Hematopoietic multipotent progenitor cell (in vitro differentiated cells): ENCODE measurements at places on chromosomes 6 and 20.

GRCh38 chr6:121544691-121545090, 109.2 kb downstream of the GJA1 start:
- no peak for DNase-seq

DNA sequence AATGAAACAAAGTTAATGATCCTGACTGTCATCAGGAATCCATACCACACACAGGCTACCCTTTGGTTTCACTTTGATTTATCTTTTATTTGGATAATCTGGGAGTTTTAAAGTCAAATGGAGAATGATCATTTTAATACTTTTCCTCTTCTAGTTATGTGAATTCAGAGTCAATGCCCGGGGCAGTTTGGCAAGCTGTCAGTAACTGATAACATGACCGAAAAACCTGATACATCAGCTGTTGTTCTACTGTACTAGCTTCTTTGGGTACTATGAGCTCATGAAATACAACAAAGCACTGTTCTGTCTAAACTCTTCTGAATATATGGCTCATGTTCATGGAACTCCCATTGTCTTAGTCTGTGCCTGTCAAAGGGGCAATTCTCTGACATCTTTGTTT, 30.2 kb downstream of the KLHL31 start:
- no peak for DNase-seq

GRCh38 chr6:10272591-10272990, 142.3 kb downstream of the TFAP2A start:
- no peak for DNase-seq

GRCh38 chr6:69084746-69085335, 449.8 kb downstream of the ADGRB3 start:
- no peak for DNase-seq

GRCh38 chr6:70299456-70299855, 3.4 kb downstream of the COL9A1 start:
- DNase-seq = peak; percentile 21

GRCh38 chr6:62615366-62616015, 329.5 kb upstream of the KHDRBS2 start:
- DNase-seq = no peak

DNA sequence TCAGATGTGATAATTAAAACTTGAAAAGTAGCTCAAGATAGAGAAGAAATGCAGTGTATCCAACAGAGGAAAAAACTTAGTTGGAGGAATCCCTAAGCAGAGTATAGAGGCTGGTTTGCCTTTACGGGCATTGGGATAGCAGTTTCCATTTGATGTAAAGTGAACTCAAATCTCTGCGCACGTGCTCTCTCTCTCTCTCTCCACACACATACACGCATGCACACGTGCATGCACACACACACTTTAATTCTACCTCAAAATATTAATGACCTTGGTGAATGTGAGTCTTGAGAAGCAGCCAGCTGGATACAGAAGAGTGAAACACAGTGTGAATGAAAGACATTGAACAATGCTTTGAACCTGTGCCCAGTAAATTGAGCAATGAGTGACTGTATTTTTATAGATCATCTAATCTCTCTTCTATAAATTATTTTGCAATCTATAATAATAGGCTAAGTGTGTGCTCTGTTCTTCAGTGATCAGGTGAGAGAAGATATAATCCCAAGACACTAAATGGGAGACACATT, 247.7 kb upstream of the FAM83B start:
- DNase-seq = no peak

DNA sequence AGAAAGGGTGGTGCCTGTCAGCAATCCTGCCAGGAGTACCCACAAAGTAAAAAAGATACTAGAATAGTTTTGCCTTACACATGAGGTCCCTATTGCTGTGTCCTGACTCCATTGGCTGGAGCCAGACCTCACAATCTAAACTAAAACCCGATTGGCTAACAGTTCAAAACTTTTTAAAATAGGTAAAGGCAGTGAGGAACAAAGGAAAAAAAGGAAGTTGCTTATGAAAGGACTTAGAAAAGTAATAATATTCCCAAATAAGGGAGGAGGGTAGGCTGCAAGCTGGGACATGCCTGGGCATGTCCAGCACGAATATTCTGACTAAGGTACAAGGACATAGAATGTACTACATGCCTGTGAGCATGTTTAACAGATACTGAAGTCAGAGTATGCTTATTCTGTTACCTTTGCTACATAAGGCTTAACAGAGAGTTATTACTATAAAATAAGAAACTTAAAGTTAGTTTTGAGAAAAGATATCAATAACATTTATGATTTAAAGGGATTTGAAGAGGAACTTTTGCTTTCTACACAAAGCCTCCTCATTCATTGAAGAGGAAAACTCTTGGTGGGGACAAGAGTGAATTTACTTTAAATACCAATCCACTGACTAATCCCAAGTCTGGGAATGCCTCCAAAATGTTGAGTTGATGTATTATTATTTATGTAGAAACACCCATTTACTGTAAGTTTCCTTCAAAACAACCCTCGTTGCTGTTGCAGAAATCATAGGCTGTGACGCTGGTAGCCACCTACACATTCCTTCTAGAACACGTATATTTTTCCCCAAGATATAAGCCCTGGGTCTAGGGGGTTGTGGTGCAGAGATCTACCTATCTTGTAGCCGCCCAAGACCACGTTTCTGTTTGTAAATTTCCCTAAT, 8.2 kb upstream of the MTHFD1L start:
- no peak for DNase-seq

DNA sequence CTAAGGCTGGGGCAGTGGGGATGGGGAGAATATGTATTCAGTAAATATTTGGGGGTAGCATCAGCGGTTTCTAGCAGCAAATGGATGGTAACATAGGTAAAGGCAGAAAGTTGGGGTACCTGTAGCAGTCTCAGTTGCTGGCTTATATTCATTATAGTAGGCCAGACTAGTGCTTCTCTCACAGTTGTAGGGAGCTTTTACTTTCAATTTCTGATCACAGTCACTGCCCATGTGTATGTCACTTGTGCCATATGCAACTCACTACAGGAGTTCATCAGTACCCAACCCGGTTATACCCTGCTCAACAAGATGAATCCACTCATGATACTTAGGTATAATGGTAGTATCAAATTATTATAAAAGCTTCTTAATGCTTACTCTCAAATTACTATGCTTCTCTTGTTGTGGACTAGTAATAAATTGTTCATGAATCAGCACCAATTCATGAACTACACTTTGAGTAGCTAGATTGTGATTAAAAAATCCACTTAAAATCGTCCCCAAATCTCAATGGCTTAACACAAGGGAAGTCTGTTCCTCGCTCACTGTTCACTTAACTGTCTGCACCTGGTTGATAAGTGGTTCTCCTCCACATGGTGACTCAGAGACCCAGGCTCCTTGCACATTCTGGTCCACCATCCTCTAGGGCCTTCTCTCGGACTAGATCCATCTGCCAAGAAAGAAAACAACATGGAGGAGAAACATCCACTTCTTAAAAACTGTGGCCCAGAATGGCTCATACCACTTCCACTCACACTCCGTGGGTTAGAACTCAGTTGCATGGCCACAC, 31.3 kb upstream of the MYLIP start:
- DNase-seq = no peak
